ENCODE measurements at places on chromosomes 6 and 20. TPM values are rescaled to one million over a fixed set of nuclear protein-coding genes. Genes with fewer than 3 reads are reported as not detected.
A peak's percentile ranks its signal among the peaks of the same experiment; 100 is the strongest.

DNA sequence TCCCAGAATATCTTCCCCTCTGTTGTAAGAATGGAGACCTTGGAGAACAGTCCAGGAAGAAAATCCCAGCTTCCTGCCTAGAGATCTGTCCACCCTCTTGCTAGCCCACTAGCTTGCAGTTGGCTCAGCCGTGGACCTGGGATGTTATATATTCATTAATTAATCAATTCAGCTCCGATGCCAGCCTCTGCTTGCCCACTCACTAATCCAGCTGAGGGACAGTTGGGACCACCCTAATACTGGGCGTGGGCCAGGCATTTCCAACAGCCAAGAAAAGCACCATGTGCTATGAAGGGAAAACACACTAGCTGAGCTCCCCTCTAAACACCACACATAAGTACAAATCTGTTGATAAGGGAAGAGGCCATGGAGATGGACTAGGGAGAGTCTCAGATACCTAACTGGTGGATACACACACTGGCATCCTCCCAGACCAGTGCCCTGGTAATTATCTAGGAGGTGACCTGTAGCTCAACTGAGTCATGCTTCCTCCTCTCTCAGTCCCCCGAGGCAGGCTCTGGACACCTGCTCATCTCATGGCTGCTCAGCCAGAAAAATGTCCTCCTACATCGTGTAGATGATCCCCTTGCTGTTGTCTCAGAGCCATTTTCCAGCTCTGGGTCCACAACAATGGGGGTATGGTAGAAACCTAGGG is 78.9 kb downstream of the ANKRD60 start:
- no peak for DNase-seq

DNA sequence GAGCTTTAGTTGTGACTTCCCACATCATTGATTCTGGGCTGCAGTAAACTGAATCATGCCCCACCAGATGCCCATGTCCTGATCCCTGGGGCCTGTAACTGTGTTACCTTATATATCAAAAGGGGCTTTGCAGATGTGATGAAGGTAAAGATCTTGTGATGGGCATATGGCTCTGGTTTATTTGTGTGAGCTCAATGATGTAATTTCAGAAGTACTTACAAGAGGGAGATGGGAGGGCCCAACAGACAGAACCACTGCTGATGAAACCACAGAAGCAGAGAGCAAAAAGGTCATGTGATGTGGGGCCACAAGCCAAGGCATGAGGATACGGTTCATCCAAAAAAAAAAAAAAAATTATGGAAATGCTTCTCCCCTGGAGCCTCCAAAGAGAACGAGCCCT is 118.7 kb downstream of the TOX2 start:
- peak; percentile 13 for DNase-seq

BPIFA2 gene
- 0.09 TPM for polyA plus RNA-seq

DNA sequence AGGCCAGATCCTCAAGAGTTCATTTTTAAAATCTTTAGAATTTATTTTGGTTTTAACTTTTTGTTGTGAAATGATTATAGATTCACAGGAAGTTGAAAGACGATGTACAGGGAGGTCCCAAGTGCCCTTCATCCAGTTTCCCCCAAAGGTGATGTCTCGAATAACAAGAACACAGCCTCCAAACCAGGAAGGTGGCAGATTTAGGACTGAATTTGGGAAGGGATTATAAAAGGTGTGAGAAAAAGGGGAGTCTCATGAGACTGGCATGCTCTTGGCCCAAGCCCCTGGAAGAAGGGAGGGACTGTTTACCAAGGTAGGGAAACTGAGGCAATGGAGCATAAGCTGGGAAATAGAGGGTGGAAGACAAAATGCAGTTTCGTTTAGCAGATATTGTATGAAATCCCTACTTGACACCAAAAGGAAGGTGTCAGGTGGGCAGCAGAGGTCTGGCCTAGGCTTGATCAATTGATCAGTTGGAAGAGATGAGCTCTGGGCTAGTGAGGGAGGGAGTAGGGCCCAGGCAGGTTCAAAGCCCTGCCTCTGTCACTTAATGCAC is 81.2 kb downstream of the BMP7 start:
- DNase-seq: no peak

WFDC5 gene
- 0.39 TPM for polyA plus RNA-seq
